Right ventricle myocardium inferior (tissue), 1 donor: ENCODE measurements at places on chromosomes 6 and 20.

DNA sequence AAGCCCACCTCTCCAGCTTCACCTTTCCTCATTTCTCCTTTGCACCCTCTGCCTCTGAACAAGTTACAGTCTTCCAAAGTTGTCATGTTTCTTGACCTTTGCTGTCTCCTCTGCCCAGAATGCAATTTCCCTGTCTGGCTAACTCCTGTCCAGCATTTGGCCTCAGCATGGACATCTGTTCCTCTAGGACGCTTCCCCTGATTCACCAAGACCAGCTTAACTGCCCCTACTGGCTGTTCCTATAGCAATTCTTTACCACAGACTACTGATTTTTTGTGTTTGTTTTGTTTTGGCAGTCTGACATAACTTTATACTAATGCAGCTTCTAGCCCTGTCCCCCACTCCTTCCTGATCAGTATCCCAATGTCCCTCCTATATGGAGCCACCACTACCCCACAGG, 13.4 kb downstream of the GNL1 start:
- no peak for DNase-seq

- no peak for DNase-seq
Measured at GRCh38 chr6:90393232-90393884, 96.7 kb upstream of the BACH2 start.

DNA sequence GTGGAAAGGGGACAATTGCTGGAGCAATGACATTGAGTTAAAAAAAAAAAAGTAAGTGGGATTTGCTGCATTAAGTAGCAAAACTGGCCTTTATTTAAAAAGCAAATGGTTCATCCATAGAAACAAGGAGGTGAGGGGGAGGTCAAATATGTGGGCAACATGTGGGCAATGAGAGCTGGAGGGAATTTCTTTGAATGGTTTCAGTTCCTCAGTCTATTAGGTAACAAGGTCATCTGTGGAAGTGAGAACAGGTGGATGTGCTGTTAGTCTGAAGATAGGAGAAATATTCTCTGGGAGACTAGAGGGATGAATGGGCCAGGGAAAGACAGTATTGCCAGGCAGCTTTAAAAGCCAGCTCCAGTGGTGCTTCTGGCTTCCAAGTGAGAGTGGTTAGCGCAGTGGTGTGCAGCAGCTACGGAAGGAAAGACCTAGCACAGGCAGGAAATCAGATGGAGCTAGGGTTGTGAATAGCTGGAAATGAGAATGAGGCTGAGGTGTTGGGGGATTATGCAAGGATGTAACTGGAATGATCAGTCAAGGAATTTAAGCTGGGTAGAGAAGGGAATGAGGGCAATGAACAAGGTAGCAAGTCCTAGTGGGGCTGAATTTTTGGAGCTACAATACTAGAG, 727.6 kb downstream of the PTPRT start:
- DNase-seq = no peak

DNA sequence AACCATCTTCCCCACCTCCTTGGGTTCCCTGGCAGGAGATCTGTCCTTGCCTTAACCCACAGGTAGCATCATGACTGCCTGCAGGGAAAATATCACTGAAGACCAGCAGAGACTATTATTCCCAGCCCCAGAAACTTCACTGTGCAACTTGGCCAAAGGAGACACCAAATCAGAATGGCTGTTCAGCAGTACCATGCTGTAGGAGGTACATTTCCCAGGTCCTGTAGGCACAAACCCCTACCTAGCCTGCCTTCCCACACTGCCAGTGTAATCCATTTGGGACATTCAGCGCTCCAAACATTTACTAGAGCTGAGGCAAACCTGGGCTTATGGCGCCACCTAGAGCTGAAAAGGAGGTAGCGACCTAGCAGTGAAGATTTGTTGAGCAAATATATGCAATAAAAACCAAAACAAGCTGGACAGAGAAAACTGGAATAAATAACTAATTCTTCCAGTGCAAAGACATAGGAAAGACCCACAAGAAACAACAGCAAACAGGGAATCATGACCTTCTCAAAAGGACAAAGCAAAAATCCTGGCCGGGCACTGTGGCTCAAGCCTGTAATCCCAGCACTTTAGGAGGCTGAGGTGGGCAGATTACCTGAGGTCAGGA, 60.3 kb downstream of the VTA1 start:
- no peak for DNase-seq

GRCh38 chr20:42775037-42775436, 414.7 kb downstream of the PTPRT start:
- DNase-seq = no peak

DNA sequence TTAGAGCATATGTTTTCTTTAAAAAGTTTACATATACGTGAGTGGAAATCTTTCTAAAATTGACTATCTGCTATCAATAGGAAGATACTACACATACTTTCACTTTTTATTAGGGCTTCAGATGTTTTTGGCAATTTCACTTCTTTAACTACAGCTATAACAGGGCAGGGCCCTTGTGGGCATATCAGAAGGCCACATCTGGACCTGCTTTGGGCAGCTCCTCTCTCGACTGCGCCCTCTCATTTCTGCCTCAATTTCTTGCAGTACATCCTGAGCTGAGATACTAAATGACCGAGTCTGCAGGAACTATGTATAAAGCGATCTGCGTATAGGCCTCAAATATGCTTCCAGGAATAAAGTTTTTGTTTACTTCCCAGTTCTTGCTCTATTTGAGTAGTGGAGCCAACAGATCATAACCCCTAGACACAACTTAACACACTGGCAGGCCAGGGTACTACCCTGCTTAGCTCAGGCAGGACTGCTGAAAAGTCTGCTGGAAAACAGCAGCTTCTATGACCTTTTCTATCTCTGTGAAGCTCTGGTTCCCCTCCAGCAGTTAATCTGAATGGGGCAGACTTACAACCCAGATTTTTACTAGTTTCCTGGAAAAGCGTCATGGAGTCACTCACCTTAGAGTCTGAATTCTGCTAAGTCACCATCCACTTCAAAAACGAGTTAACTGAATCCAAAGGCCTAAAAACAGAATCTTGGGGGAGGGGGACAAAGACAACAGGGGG, 12.7 kb downstream of the GCLC start:
- no peak for DNase-seq

- no peak for DNase-seq
Measured at GRCh38 chr20:57162362-57162652, 104.1 kb downstream of the BMP7 start.

DNA sequence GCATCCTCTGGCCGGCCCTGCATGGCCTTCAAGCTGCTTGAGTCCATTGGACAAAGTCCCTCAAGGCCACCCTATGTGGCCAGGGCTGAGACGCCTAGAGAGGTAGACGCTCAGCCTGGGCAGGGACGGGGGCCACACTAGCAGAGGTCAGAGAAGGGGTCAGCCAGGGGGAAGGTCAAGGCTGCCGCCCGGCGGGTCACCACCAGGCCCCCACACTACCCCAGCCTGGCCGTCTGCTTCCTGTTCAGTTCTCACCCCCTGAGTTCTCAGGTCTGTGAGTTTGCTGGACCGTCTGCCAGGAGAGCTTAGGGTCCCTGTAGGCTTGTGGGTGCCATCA, 37.3 kb downstream of the NTSR1 start:
- DNase-seq = peak; percentile 8

DNA sequence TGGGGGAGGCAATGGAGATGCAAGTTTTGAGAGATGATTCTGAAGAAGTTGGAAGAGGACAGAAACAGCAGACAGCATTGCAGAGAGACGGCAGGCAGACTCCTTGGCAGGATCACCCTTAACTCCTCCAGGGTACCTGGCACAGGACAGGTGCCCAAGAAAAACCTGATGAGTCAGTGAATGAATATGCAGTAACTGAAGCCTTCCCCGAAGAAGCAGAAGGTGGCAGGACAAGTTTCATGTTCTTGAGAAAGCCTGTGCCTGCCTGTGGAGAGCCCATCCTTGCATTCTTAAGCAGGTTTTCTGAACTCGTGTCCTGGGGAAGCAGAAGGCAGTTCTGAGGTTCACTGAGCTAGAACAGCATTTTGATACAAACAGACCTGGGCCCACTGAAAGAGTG, 79.6 kb upstream of the SASH1 start:
- DNase-seq = no peak

DNA sequence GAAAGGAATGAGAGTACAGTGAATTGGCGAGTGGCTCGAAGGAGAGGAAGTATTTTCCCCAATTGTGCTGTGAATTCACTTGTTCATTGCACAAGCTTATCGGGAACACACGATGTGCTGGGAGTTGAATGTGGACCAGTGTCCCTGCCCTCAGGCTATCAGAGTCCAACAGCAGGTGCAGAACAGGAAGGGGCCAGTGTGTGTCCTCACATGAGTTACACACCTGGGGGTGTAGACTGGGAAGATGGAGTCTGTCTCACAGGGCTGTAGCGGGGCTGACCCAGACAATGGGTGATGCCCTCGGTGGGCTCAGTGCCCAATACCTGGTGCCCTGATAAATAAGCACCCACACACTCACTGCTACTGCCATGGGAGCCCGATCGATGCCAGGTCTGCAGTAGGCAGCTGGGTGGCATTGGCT, 14.4 kb downstream of the DUSP22 start:
- no peak for DNase-seq

- no peak for DNase-seq
Measured at GRCh38 chr6:45896783-45897441, 118.7 kb downstream of the CLIC5 start.

DNA sequence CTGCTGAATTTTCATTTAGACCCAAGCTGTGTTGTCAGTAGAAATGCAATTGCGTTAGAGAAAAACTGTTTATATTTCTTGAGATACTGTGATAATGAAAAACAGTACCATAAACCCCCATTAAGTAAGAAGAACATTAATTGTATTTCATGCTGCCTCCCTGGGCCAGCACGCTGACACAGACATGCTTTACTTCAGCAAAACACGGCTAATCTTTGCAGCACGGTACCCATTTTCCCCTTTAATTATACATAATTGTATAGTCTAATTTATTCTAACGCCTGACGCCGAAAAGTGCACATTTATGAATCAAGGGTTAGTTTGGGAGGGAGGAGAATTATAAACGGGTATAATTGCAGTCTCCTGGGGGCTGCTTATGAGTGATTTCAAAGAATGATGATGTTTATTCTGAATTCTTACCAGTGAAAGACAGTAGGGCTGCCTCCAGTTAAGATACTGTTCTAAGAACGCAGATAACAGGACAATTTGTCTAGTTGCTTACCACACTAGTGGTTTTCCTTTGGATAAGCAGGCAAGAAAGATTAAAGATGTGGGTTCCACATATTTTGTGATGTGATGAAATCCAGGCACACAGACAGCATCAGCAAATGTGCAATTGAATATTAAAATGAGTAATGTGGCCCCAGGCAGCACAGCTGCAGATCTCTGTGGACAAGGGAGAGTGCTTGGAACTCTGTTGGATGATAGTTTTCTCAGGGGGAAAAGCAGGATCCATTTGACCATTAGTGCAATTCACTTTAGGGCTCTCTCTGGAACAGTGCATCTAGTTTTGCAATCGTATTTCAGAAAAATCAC, 4.7 kb upstream of the SULF2 start:
- DNase-seq = no peak

DNA sequence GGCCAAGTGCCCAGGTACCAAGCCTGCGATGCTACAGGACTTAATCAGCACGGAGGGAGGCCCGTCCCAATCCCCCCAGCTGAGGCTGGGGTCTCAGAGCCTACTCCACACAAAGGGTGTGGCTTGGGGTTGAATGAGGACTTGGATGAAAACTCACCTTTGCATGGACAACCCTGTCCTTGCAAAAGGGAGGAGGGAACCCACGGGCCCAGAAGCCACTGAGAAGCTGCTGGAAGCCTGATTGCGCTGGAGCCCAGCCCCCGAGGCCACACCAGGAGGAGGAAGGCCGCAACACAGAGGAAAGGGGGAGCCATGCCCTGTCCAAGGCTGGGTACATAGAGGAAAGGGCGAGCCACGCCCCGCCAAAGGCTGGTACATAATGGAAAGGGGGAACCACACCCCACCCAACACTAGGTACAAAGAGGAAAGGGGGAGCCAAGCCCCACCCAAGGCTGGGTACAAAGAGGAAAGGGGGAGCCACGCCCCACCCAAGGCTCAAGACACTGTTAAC, 158.8 kb downstream of the DLL1 start:
- DNase-seq = no peak

DNA sequence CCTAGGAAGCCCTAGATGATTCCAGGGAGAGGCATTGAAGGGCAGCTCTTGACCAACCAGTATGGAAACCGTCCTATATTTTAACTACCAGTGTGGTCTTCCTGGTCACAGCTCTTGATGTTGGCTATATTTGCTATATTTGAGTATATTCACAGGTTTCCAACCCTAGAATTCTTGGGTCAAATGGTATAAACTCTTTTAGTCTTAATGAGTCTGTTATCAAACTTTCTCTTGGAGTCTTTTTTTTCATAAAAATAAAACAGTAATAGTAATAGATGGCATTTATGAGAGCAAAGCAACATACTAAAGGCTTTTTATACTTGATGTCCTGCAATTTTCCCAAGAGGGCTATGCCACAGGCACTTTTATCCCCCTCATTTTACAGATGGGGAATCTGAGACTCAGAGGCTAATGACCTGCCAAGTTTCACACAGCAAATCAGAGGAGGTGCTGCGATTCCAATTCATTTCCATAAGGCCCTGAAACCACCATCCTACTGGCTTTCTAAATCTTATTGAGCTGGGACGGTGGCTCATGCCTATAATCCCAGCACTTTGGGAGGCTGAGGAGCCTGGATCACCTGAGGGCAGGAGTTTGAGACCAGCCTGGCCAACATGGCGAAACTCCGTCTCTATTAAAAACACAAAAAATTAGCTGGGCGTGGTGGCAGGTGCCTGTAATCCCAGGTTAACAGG, 217.2 kb upstream of the ZNF217 start:
- no peak for DNase-seq

- DNase-seq = no peak
Measured at GRCh38 chr20:42483730-42484303, 705.9 kb downstream of the PTPRT start.

- no peak for DNase-seq
Measured at GRCh38 chr6:155186052-155186658, 77.7 kb upstream of the CLDN20 start.

- no peak for DNase-seq
Measured at GRCh38 chr20:8005575-8006366, 13.8 kb downstream of the TMX4 start.

DNA sequence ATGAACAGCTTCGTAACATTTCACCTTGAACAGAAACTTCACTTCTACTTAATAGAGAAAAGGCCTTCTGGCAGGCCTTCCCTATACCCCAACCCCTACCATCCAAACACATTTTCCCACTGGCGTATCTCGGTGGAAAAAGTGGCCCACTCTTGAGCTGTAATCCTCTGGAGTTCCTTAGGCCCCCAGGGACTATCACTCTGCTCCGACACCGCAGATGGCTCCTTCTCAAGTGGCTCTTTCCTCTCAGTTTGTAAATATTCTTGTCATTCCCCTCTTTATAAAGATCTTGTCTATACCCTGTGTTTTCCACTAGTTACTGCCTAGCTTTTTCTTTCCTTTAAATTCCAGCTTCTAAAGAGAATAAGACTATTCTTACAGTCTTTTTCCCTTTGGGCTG, 108.7 kb downstream of the MYB start:
- DNase-seq = no peak

GRCh38 chr6:157223021-157223430, 100.3 kb downstream of the TMEM242 start:
- DNase-seq = peak; percentile 33
